ENCODE measurements at places on chromosomes 3 and 15.

DNA sequence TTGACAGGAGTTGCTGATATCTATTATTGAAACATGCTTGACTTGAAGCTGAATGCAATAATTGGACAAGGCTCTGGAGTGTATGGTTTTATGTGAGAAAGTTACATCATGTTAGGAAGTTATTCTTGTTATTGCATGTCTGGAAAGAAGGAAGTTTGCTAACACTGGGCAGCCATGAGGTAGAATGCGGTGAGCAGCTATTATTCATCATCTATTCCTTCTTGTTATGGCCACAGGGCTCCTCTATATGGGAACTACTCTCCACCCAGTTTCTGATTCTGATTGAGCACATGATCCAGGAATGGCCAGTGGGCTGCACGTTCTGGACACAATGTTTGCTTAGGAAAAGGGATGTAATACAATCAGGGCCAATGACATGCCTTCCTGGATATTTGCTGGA is 37.8 kb upstream of the SCN5A start:
- DNase-seq = no peak

GRCh38 chr15:96052572-96053030 is 277.9 kb upstream of the NR2F2 start:
- no peak for DNase-seq

GRCh38 chr15:99239545-99240198 is 9.7 kb downstream of the TTC23 start:
- DNase-seq = no peak

DNA sequence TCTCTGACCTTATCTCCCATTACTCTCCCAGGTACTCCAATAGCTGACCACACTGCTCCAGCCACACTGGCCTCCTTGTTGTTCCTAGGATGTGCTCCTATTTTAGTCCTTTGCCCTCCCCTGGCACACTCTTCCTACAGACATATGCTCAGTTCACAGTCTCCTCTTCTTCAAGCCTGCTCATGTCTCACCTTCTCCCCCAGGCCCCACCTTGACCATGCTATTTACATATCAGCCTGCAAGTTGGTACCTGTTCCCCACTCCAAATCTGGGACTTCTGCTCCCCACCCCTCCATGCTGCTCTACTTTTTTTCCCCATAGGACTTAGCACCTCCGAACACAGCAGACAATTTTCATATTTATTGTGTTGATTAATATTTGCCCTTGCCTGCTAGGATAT is 84.9 kb upstream of the BCL6 start:
- DNase-seq = no peak

- no peak for DNase-seq
These were observed 338.0 kb downstream of the SHQ1 start for GRCh38 chr3:72510247-72510646.

- DNase-seq = peak; percentile 70
These were observed 81.8 kb downstream of the CLASP2 start for GRCh38 chr3:33636125-33636850.

DNA sequence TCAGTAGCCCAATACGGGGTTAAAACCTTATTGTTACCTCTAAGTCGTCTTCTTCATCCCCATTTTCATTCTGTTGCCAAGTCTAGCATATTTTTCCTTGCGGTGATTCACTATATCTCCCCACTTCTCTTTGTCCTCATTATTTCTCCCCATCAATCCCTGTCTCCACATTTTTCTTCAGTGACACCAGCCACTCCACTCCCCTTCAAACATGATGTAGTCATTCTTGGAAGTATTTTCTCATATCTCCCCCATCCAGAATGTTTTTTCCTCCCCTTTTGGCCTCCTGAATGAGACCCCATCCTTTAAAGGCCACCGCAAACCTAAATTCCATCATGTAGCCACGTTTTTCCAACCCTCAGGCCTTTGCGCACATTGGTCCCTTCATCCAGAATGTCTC is 105.9 kb downstream of the TOP2B start:
- no peak for DNase-seq

GRCh38 chr3:118809696-118810498 is 224.7 kb downstream of the IGSF11 start:
- DNase-seq = no peak

DNA sequence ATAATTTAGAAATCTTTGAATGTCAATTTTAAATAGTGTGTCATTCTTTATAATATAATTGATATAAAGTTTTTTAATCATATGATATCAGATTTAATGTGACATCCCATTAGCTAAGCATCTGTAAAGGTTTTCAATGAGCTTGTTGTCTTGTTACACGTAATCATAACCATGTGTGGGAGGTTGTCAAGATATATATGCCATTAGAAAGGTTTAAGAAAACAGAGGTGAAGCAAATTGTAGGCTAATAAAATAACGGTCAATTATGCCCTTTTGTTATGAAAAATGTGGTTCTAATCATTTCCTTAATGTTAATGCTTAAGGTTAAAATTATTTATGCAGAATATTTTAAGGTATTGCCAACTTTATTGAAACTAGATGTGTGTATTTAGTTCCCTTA is 56.3 kb downstream of the RSRC1 start:
- no peak for DNase-seq

GRCh38 chr15:78244893-78245292 is 10.5 kb upstream of the ACSBG1 start:
- DNase-seq = no peak

- no peak for DNase-seq
These were observed 4.8 kb downstream of the ADAMTSL3 start for GRCh38 chr15:83658430-83659416.

DNA sequence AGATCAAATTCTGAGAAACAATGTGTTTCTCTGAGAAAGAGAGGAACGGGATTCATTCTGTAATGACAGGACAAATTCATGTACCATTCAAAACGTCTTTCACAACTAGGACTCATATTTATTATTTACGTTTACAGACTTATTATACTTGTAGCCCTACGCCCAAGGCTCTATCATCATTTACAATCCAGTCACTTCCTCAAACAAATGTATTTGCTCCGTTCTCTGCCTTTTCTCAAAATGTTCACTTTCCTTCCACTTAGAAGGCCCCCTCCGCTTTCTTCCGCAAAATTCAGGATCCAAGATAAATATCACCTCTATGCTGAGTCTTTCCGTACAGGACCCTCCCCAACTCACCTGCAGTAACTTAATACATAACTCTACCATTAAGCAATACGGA is 745 bp downstream of the RSL24D1 start:
- DNase-seq = peak; percentile 14

- DNase-seq = no peak
These were observed 81.6 kb downstream of the KLF15 start for GRCh38 chr3:126275620-126275904.

DNA sequence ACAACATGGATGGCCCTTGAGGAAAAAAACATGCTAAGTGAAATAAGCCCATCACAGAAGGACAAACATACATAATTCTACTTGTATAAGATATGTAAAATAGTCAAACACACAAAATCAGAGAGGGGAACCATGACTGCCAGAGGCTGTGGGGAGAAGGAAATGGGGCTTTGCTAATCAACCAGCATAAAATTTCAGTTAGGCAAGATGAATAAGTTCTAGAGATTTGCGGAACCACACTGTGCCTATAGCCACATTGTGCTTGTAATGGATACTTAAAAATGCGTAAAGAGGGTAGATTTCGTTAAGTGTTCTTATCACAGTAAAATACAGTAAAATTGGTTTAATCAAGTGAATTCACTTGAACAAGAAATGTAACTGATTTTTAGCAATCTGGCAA is 33.7 kb upstream of the SPTBN5 start:
- DNase-seq = no peak

GRCh38 chr3:75631541-75631940 is 32.6 kb upstream of the FRG2C start:
- no peak for DNase-seq

DNA sequence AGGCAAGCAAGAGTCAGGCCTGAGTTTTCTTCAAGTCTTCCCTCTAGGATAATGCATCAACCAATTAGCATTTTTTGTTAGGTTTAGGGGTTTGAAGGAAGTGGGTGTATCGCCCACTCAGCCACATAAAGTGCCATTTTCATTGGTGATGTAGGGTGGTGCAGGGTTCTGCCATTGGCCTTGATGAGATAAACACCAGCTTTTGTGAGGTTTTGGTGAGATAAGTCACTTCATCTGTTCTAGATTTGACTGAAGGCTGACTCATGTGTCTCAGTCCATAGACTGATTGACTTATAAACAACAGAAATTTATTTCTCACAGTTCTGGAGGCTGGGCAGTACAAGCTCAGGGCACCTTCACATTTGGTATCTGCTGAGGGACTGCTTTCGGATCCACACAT is 84.5 kb upstream of the C3orf80 start:
- no peak for DNase-seq

GRCh38 chr15:58440922-58441321 is 9.1 kb downstream of the LIPC start:
- no peak for DNase-seq

GRCh38 chr3:127074900-127075360 is 92.0 kb downstream of the PLXNA1 start:
- DNase-seq = peak; percentile 85

DNA sequence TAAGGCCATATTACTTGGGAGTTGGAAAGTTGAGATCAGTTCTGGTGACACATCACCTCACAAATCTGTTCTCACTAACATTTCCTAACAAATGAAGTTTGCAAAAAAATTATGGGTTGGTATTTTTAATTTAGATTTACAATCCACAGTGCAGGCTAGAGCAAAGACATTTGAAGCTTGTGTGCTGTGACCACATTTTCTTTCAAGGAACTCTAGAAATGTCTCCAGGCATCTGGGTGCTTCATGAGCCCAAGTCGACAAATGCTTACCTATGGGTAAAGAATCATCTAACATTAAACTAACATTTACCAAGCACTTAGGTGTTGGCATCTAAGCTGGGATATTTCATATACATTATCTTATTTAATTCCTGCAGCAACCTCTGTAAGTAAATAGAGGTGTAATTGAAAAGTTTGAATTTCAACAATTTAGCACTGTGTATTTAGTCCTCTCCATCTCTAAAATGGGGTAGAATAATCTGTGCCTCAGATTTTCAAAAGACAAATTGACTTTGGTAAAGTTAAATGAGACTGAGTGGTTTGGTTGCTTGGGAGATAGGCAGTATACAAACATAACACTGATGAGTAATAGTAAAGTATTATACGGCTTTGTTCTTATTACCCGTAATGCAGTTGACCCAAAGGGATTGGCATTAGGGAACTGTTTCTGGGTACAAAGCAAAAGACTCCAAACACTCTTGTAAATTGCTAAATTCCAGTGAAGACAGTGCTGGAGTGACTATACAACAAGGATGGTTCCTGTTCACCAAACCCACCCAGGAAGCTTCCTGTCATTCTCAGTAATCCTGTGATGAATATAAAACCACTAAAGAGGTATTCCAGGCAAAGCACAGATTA is 162.5 kb downstream of the TPRG1 start:
- DNase-seq = no peak

DNA sequence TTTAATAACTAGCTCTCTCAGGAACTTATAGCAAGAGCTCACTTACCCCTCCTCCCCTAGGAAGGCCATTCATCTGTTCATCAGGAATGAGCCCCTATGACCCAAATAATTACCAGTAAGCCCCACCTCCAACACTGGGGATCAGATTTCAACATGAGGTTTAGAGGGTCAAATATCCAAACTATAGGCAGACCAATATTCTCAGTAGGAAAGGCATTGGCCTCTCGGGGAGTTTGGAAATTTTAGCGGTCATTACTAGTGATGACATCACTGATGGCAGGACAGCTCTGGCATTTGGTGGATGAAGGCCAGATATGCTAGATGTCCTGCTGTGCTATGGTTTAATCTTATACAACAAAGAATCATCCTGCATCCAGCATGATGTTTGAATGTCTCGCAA is 15.2 kb upstream of the CD47 start:
- peak; percentile 37 for DNase-seq

DNA sequence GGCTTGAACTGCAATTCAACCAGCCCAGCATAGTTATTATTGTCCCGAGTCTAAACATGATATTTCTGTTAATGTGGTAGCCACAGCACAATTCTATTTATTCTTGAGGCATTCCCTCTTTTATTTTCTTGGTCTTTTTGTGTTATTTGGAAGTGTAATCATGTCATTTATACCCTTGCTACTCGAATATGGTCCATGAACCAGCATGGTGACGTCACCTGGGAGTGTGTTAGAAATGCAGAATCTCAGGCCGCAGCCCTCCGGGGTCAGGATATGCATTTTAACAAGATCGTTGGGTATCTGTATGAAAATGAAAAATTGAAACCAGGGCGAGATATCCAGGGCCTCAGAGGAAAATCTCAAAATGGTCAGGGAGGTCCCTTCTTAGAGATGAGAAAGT is 165.0 kb upstream of the CTDSPL start:
- DNase-seq = no peak

- DNase-seq = no peak
These were observed 51.3 kb downstream of the SUSD5 start for GRCh38 chr3:33167284-33167683.

GRCh38 chr3:188092648-188093047 is 61.3 kb upstream of the LPP start:
- no peak for DNase-seq

GRCh38 chr3:183533412-183534132 is 21.9 kb downstream of the KLHL6 start:
- no peak for DNase-seq

DNA sequence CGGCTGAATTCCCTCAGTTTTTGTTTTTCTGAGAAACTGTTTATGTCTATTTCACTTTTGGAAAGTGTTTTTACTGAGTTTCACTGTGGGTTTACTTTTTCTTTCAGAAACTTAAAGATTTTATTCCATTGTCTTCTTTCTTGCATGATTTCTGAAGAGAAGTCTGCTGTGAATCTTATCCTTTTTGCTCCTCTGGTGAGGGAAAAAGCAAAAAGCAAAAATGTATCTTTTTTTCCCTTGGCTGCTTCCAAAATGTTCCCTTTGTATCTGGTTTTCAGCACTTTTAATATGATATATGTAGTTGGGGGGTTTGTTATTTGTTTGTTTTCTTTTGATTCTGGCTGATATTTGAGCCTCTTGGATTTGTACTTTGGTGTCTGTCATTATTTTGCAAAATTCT is 538.0 kb downstream of the GABRG3 start:
- no peak for DNase-seq

GRCh38 chr3:197028728-197029510 is 698 bp downstream of the MELTF start:
- no peak for DNase-seq

DNA sequence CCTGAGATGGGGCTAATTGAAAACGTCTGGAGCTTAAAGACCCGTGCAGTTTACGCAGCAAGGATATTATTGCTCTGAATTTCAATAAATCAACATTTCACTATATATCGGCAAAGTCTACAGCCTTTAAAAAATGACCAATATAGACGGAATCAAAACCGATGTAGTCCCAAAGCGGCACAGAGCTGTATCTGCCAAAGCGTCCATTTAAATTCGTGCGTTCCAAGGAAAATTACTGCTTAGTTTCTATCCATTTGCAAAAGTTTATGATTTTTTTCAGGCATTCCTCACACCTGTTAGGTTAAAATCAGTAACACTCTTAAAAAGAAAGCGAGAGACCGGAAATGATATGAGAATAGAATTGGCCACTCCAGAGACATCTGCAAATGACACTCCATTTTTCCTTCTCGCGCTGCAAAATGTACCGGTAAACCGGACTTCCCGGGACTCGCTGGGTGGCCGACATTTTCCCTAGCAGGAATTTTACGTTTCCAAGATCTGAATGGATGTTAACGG is 777 bp upstream of the EIF4A2 start:
- DNase-seq = no peak

- DNase-seq = peak; percentile 72
These were observed 508 bp upstream of the SMAD6 start for GRCh38 chr15:66701422-66702034.

- no peak for DNase-seq
These were observed 55.4 kb downstream of the KLF13 start for GRCh38 chr15:31381801-31382712.

- no peak for DNase-seq
These were observed 4.8 kb downstream of the CHD2 start for GRCh38 chr15:92904722-92905571.

All from fibroblast of lung (primary cell).